Activated CD4-positive, CD25-positive, alpha-beta regulatory T cell treated with anti-CD3 and anti-CD28 coated beads, Interleukin-2, amount 50 U/mL, for 24 hours (primary cell): ENCODE measurements at places on chromosomes 2 and 18.

DNA sequence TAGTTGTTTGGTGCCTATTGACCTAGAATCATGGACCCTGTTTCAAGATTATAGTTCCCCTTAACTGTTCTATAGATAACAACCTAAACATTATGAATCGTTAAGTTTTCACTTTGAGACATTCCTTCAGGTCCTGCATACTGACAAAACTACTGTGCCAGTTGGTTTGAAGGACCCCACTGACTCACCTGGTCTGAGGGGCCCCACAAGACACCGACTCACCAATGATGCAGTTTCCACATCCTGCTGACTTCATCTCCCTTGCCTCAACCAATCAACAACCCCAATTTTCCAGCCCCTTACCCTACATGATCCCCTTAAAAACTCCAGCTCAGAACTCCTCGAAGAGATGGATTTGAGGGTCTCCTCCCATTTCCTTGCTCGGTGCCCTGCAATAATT is 89.6 kb upstream of the CCDC141 start:
- peak; percentile 60 for ATAC-seq

DNA sequence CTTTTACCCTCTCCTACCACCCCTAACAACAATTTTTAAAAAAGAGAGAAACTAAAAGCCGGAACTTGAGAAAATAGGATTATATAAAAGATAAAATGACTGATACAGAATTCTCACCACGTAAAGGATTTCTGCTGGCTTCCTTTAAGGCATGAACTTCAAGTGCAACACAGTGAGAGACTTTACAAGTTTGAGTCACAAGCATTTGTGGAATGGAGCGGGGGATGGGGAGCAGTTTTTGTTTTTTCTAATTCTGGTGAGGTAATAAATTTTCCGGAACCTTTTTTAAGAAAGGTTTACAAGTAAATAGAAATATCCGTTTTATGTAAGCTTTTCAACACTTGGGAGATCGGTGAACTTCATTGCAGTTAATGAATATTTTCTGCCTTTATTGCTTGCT is 1.8 kb upstream of the CDH2 start:
- ATAC-seq: no peak

- no peak for ATAC-seq
Measured at GRCh38 chr2:42378415-42378814, 17.4 kb upstream of the COX7A2L start.

- no peak for ATAC-seq
Measured at GRCh38 chr18:39105104-39105503, 1539.5 kb upstream of the CELF4 start.

- ATAC-seq: no peak
Measured at GRCh38 chr2:204973616-204974015, 428.3 kb downstream of the PARD3B start.

GRCh38 chr2:122652670-122653069 is 897.2 kb downstream of the TSN start:
- no peak for ATAC-seq

- ATAC-seq: no peak
Measured at GRCh38 chr2:189022053-189022481, 47.9 kb downstream of the COL3A1 start.

DNA sequence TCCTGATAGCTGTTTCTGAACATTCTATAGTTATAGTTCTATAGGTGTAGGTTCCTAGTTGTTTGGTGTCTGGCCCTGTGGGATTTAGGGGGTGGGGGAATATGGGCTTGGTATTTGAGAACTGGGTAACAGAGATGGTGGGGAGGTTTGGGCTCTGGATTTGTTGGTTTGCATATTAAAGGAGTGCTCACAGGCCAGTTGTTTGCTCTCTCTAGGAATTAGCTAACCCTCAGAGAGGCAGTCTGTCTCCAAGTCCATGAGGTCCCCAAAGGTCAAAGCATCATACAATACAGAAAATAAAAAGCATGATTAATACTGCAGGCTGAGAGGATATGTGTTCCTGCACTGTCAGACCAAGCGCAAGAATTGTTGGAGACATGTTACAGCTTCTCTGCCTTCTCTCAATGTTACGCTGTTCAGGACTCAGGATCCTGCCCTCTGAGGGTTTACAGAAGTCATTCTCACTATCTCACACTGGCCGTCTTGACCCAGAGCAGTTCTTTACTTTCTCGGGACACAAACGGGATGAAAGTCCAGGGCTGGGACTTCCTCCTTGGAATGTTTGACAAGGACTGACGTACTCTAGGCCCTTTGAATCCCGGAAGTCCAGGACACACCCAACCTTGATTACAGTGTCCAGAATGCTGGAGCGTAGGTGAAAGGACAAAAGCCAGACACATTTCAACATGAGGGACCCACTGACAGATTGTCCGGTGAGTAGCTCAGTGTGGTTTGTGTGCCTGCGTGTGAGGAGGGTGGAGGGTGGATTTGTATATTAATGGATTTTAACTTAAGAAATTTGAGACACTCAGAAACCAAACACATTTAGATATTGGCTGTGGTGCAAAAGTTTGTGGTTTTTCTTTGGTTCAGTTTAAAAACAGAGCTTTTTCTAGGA is at the start of gene NOSTRIN:
TSS of gene NOSTRIN (plus strand) at position 677 of the 898 bp plus-strand sequence. CDS start at position 687, 10 bp downstream.
- no peak for ATAC-seq

GRCh38 chr2:231672617-231673347 is 35.5 kb upstream of the PTMA start:
- ATAC-seq: peak; percentile 12

- no peak for ATAC-seq
Measured at GRCh38 chr2:15023221-15023620, 390.7 kb downstream of the LRATD1 start.

- no peak for ATAC-seq
Measured at GRCh38 chr2:105952131-105952530, 207.4 kb downstream of the NCK2 start.

- ATAC-seq: no peak
Measured at GRCh38 chr2:231634951-231635875, 42.5 kb downstream of the TEX44 start.

DNA sequence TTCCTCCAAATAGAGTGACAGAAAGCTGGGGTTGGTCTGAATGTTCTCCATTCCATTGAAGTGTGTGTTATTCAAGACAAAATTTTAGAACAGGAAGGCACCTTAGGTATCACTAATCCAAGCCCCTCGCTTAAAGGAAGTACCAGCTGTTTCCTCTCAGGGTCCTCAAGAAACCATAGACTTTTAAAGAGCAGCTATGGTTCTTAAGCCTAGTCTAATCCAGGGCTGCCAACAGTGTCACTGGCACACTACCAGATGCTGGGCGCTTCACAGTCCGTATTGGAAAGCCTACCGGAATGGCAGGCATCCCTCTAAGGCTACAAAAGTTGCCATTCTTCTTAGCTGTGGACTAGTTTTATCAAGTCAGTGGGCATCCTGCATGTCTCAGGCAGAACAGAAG is 1.9 kb downstream of the NEMP2 start:
- no peak for ATAC-seq

DNA sequence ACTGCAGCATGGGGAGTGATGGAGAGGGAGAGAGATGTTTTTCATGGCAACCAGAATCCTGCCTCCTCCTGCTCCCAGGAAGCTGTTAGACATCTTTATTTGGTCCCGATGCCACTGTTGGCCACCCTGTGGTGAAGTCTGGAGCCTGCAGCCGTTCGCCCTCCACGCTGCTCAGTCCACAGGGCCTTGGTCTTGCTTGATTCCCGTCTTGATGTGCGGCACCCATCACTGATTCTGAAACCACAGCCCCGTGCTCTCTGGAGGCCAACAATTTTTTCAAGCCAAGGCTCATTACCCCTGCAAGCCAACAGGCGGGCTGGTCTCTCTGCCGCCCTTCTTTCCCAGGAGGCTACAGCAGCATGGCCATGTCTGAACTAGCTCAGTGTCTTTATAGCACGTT is 24.5 kb downstream of the SIGLEC15 start:
- no peak for ATAC-seq

- ATAC-seq: no peak
Measured at GRCh38 chr2:70896765-70897202, 38.9 kb upstream of the ATP6V1B1 start.

DNA sequence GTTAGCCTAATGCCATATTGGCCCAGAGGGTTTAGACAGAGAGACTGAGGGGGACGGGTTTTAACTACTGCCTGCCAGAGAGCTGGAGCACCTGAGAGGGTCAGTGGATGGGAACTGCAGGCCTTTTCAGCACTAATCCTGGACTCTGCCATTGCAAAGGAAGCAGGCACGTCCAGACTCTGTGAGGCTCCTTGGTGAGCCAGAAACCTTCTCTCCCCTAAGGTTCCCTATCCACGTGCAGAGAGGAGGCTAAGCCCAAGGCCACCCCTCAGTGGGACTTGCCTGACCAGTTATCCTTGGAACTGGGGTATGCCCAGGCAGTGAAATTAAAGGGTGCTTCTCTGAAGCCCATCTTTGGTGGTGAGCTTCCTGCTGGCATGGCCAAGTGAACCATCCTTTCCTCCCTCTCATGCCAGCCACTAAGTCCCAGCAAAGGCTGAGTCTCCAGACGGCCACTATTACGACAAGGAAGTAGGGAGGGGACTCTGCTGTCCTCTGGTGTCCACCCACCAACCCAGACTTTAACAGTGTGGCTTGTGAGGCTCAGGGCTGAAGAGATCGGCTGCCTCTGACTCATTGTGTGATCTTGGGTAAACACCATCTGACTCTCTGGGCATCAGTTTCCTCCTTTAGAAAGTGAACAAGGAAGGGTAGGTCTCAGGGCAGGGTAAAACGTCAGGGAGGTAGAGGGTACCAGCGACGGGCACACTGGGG is 3.9 kb upstream of the MLPH start:
- ATAC-seq: no peak

DNA sequence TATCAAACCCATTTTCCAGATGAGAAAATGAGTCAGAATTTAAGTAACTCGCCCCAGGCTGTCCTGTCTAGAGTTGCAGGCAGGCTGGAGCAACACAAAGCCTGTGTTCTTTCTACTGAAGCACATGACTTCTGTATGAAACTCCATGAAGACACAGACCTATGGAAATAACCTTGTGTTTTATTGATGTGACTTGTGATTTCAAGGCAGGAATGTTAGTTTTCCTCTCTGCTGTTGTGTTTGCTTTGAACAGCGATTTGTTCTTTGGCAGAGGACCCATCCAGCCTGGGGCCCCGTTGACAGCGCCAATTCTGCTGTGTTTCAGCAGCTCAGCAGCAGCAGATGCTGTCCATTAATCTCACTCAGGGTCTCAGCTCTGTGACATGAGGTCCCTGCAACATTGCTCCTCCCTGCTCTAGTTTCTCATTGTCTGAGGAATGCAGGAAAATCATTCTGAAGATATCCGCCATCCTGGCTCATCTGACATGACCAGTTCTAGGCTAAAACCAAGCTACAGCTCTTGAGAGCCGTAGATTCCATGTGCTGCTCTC is 344.3 kb upstream of the RAB12 start:
- ATAC-seq: no peak

GRCh38 chr2:575727-576236 is 101.4 kb downstream of the TMEM18 start:
- ATAC-seq: no peak

DNA sequence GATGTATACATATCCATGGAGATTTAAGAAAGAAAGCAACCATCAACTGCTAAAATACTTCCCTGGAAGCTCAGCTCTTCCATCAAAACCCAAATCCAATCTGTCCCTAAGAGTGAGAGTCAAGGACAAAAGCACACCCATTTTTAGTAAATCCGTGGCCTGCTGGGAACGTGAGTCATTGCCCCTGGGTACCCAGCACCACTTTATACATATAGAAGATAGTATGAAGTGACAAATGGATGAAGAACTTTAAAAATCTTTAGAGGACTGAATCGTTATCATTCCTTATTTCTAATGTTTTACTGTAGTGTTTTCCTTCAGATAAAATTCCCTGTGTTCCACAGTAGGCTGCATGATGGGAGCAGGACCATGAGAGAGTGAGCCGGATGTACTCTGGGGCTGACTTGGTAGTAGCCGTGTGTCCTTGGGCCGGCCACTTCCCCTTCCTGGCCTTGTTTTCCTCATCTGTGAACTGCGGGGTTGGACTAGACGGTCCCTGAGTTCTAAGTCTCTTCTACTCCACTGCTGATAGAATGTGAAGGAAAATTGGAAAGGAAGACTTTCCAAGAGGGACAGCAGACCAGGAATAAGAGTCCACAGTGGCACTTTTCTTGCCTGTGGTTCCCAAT is 28.5 kb upstream of the CEP68 start:
- ATAC-seq: no peak

DNA sequence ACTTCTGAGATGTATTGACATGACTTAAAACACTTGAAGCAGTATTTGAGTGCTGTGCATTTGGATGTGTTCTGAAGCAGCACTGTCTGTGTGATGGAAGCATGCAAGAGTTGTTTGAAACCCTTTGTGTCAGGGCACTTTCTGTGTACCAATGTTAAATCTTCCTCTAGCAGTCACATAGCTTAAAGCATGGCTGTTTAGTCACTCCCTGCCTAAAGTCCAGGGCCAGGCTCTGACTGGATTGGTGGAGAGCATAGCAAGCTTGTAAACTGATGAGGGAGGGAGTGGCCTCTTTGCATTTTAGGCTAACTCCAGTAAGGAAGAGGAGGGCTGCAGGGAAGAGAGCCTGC is 73.5 kb downstream of the MYO1B start:
- ATAC-seq: no peak

DNA sequence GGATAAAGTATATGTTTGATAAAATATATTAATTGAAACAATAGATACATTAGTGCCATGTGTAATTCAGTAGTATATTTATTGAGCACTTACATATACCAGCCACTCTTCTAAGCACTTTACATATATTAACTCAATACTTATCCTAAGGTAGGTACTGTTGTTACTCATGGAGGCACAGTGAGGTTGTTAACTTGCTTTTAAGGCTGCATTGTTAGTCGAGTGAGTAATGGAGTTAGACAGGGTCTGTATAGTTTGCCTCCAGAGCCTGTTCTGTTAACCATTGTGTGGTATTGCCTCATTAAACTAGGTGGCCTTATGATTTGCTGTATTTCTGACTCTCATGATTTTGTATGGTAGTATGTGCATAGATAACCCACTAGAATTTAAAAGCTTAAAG is 44.2 kb downstream of the LCLAT1 start:
- ATAC-seq: peak; percentile 46

GRCh38 chr2:1620081-1620480 is 124.2 kb downstream of the PXDN start:
- no peak for ATAC-seq

- no peak for ATAC-seq
Measured at GRCh38 chr2:12441750-12442475, 274.8 kb upstream of the TRIB2 start.

DNA sequence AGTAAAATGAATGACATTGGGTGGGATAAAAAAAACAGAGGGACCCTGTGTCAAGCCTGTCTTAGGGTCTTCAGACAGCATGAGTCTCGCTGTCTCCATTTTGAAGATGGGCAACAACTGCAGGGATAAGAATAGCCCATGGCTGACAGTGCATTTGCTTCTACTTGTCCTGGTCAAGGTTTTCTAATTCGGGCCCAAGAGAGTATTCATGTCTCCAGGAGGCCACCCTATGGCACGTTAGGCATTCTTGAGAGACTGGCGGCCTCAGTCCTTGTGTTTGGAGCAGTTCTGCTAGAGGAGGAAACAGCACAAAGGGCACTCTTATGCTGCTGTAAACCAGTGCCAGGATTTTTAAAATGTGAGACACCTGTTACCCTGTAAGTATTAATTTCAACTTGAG is 9.5 kb upstream of the MYL1 start:
- no peak for ATAC-seq

DNA sequence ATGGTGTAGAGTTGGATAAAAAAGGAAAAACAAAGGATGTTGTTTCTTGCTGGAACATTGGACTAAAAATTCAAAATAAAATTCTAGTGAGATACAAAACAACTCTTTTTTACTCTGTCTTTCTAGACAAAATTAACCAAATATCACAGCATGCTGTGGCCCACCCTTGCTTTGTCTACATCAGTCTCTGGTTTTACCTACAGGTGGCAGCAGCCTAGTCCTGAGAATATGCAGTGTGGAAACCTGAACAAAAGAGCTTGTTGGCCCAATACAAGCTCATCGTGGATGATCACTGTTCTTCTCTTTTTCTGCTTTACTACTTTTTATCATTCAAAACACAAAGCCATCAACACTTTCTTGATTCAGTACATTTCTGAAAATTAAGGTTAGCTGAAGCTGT is 210.4 kb downstream of the CDH19 start:
- ATAC-seq: no peak
